ENCODE measurements at places on chromosomes 11 and 22.

DNA sequence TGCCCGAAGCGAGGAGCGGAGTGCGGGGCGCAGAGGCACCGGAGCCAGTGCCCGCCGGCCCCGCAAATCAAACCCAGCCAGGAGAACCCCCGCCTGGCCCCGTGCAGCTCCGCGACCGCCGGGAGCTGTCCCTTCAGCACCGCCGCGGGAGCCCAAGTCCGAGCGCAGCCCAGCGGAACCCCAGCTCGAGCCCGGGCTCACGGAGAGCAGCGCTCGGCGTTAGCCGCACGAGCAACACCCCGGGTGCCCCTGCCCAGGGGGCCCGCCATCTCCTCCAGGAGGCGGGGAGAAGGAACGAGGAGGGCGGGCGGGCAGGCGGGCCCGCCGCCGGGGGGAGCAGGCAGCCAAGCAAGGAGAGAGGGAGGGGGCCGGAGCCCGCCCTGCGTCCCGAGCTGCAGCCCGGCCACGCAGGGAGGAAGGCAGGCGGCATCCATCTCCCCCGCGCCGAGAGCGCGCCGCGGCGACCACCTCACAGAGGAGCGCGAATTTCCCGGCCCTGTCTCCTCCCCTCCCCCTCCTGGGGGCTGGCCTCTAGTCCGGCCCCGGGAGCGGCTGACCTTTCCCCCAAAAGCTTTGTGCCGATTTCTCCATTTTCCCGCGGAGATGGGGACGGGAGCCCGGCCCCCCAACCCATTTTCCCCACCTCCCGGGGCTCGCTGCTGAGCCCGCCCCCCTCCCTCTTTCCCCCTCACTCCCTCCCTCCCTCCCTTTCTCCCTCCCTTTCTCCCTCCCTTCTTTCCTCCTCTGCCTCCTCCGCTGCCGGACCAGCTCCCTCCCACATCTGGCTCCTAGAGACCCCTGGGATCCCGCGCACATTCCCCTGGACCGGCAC is 621 bp downstream of the KCNC1 start:
- DNase-seq = peak; percentile 38

- no peak for DNase-seq
Measured at GRCh38 chr11:89347071-89347470, 144.1 kb downstream of the NOX4 start.

DNA sequence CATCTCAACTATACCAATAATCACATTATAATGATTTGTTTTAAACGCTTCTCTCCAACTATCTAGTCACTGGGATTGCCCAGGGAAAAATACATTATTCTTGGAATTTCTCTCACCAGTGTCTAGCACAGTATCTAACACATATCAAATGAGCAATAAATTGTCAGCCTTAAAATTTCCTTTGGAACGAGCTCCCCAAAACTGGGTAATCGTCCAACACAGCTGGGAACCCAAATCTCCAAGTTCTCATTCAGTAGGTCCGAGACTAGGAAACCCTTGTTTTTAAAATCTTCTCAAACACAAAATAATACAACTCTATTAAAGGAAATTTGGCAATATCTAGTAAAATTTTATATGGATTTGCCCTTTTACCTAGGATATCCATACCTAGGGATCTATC is 327.8 kb upstream of the ARHGAP42 start:
- DNase-seq = no peak

DNA sequence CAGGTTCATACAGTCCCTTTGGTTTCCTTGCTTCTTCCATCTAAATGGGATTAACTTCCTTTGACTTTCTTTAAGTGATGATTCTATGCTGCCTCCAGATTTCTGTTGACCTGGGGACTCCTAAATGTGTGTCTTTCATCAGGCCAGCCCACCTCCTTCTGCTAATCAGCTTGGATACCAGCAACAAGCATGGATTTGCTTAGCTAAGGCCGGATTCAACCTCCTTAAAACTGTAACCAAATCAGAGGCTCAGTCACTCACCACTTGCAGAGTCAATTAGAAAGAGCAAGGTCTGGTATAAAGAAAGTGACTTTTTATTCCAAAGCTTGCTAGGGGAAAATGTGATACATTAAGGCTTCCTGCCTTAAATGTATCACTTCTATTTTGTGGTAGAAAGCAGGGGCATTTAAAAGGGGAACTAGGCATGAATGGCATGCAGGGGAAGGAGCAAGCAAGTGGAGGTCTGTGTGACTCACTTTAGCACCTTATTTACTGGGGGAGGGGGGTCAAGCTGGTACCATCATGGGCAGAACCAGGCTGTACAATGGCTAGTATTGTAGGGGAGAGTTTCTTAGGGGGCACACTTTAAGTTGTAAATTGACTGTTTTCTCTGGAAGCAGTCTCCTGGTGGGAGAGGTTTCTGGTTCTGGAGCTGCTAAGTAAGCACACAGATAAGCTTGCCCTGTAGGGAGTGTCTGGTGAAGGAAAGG is 239.0 kb upstream of the PDGFD start:
- DNase-seq = no peak

GRCh38 chr11:93630037-93630436 is 31.4 kb upstream of the CEP295 start:
- no peak for DNase-seq

DNA sequence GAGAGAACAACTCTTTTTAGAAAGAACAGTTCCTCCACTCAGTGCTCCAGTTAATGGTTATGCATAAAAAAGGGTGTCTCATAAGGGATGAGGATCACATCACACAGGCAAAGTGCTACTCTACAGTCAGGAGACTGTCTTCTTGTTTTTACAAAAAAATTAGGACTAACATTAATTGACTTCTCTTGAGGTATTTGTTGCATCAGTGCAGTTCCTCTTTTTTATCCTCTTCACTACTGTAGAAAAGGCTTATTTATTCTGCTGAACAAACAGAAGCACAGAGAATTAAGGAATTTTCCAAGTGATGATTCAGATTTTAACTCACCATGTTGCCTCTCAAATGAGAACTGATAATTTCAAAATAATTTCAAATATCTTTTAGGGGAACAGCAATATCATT is 1.9 kb downstream of the MMP8 start:
- DNase-seq = no peak

- DNase-seq = no peak
Measured at GRCh38 chr22:44293876-44294275, 18.9 kb downstream of the SHISAL1 start.

- peak; percentile 14 for DNase-seq
Measured at GRCh38 chr11:14258221-14258935, 100.6 kb downstream of the RRAS2 start.

GRCh38 chr11:9065607-9066432 is 25.6 kb downstream of the SCUBE2 start:
- no peak for DNase-seq

- no peak for DNase-seq
Measured at GRCh38 chr11:116473206-116473769, 299.5 kb downstream of the BUD13 start.

DNA sequence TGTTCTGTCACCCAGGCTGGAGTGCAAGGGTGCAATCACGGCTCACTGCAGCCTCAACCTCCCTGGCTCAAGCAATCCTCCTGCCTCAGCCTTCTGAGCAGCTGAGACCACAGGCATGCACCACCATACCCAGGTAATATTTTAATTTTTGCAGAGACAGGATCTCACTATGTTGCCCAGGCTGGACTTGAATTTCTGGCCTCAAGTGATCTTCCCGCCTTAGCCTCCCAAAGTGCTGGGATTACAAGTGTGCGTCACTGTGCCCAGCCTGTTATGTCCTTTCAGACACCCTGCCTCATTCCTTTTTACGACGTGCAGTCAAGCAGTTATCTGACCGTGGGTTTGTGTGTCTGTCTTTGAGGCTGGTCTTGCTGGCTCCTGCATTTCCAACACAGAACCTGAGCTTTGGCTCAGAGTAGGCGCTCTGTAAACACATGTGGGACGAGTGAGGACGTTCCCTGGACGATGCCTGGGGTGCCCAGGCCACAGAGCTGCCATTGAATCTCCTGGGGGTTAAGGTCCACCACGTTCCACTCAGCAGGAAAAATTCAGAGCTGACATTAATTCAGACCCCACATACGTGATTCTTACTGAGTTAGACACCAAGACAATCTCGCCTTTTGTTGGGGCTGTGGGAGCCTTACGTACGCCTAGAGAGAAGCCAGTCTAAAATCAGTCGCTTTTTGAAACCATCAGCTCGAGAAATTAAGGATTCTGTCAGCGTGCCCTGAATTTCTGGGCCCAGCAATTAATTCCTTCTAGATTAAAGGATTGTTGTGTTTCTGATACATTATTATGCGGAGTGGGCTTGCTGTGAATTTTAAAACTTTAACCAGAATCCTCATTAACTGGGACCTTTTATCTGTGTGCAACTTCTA is 21.5 kb upstream of the EMID1 start:
- no peak for DNase-seq

- DNase-seq = peak; percentile 63
Measured at GRCh38 chr11:12005476-12005875, 3.0 kb downstream of the DKK3 start.

GRCh38 chr11:61110255-61111049 is 8.2 kb downstream of the CD5 start:
- DNase-seq = no peak

- no peak for DNase-seq
Measured at GRCh38 chr11:35318309-35318708, 101.0 kb downstream of the SLC1A2 start.

GRCh38 chr11:65078151-65078550 is 5.7 kb downstream of the CDCA5 start:
- peak; percentile 24 for DNase-seq

DNA sequence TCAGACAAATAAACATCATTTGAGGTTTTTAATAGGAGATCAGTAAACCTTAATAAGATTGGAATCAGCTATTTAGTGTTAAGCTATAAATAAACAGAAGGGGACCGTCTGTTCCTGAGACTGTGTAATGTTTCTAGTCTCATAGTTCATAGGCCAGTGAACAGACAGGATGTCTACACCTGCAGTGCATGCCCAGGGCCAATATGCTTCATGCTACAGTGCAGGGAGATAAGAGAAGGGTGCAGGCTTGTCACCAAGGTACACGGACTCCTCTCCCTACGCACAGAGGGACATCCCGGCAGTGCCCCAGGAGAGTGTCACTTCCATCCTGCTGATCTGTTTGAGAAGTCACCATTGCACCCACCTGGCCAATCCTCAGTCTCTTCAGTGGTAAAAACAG is 148.6 kb downstream of the OPCML start:
- no peak for DNase-seq

DNA sequence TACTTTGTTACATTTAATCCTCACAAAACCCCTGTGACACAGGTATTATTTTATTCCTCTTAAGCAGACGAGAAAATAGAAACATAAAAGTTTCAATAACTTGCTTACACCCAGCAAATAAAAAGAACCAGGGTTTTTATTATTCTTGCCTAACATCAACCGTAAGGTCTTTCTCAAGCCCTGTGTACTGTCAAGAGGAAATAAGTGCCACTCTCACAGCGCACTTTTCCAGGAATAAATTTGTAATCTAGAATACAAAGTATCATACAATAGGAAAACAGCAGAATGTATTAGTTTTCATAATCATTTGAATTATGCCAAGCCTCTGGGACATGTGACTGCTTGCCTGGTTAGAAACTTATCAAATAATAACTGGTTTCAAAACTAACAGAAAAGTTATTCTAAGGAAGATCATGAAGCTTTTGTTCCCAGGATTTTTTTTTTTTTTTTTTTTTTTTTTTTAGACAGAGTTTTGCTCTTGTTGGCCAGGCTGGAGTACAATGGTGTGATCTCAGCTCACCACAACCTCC is 7.4 kb downstream of the CCDC34 start:
- DNase-seq = no peak

GRCh38 chr22:32842486-32842885 is 41.0 kb downstream of the TIMP3 start:
- peak; percentile 16 for DNase-seq

DNA sequence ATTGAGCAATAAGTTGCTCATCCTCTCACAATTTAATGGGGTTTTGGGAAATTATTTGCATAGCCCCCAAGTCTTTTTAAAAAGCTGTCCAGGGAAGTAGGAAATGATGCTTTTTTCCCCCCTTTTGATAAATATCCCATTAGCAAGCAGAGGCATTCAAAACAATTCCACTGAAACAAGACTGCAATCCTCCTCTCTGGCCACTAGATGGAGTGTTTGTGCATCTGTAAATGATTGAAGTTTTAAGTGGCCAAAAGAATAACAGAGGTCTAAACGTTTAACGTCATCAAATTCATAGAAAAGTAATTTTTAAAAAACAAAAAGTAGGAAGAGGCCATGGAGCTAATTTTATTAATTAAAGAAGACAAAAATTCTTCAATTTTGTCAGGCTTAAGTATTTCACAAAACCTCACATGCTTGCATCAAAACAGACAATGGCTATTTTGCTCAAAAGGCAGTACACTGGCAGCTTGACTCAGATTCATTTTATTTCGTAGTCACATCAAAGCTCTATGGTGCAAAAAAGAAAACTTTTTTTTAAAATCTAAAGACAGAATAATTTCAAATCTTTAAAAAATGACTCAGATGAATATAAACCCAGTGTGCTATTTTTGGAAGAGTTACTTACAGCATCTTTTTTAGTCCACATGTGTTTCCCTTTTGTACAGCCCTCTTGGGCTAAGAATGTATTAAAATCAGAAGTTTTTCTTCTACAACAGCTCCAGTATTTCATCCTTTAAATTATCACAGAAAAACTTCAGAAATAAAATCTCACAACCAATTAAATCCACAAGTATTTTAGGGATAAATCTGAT is 17.8 kb downstream of the CHORDC1 start:
- peak; percentile 47 for DNase-seq

DNA sequence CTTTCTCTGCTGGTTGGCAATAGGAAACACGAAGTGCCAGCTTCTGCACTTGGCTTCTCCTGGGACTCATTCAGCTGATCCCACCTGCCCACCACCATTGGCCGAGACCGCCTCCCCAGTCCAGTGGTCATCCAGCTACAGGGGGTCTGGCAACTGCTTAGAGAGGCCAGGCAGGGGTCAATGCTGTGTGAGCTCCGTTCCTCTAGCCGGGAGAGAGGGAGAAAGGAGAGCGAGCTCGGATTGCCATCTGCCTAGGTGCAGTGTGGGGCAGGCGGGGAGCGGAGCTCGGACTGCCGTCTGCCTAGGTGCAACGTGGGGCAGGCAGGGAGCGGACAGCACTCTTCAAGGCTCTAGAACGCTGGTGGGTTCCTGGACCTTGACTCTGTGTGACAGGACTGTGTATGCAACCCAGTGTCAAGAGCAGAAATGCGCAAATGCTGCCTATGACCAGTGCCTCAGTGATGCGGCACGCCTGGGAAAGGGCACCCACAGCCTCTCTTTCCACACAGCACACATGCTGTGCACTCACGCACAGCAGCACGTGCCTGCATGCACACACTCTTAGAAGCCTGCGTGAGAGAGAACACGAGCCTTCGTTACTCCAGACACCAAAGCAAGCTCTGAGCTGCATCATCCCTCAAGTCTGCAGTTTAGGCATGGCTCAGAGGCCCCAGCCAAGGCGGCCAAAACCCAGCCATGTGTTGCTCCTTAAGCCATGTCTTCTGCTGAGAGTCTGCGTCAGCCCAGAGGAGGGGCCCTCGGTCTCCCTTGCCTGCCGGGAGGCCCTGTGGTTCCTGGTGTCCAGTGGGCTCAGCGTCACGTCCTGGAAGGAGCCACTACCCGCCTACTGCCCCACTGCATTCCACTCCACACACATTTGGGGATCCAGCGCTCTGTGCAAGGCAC is 26.8 kb upstream of the JAM3 start:
- DNase-seq = no peak

- no peak for DNase-seq
Measured at GRCh38 chr11:16026849-16027248, 329.5 kb downstream of the SOX6 start.
